Activated T-helper 17 cell treated with anti-CD3 and anti-CD28 coated beads, Interleukin-2, amount 50 U/mL, for 72 hours (primary cell): ENCODE measurements at places on chromosomes 2 and 18. TPM values are rescaled to one million over a fixed set of nuclear protein-coding genes. Genes with fewer than 3 reads are reported as not detected.

GRCh38 chr2:74673826-74674528 is 19.9 kb downstream of the SEMA4F start:
- no peak for ATAC-seq

DNA sequence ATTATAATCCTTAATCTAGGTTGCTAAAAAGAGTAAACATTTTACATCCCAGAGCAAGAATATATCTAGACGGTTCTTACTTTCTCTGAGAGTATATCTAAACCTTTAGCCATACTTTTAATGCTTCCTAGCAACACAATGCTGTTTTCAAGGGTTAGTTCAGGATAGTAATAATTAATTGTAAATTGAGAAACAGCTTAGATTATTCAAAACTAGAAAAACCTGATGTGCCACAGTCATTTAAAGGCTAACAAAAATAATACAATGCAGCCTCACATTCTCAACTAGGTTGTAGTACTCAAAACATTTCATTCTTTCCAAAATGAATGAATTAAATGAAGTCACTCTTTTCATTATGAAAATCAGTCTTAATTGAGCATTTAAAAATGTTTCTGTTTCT is 103.2 kb upstream of the OTX1 start:
- no peak for ATAC-seq

- no peak for ATAC-seq
These were observed 127.1 kb upstream of the CHAC2 start for GRCh38 chr2:53640466-53640865.

PSMD1 gene
- 70.2 TPM for total RNA-seq

GRCh38 chr2:111201214-111201613 is 80.5 kb downstream of the BCL2L11 start:
- ATAC-seq = no peak

ABCG5 gene
- not detected for total RNA-seq

DNA sequence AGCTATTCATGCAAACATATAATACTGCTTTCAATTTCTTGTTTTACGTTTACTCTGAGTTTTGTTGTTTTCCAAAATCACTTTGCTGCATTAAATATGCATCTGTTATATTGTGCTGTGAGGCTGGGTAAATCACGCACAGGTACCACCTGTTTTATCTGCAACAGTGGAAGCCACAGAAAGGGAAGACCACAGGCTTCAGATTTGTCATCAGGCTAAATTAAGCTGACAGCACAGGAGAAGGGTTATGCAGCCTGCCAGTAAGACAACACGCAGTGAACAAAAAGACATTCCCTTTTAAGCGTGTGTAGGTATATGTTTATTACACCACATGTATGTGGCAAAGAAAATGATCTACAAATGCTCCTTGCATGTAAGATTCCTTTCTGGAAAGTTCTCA is 38.2 kb downstream of the ZNF516 start:
- ATAC-seq = no peak

GRCh38 chr2:120667981-120668380 is 67.7 kb upstream of the GLI2 start:
- no peak for ATAC-seq

GRCh38 chr2:172736424-172737174 is 954 bp downstream of the RAPGEF4 start:
- no peak for ATAC-seq

DNA sequence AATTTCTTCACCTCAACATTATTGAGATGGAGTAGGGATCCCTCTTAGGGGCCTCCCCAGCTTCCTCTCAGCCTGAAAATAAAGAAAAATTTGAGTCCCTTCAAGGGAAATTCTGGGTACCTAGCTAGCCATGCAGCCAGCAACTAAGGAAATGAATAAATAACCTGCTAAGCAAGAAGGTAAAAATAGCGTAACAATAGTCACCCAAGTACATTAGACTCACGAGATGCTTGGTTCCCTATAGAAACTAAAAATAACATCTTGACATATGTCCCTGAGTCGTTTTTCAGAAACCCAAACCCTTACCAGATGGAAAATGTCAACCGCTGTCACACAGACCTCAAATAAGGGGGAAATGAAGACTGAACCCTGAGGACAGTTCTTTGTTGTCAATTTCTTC is 51.9 kb downstream of the CACNB4 start:
- ATAC-seq = no peak
